ENCODE measurements at places on chromosomes 1 and 21.

DNA sequence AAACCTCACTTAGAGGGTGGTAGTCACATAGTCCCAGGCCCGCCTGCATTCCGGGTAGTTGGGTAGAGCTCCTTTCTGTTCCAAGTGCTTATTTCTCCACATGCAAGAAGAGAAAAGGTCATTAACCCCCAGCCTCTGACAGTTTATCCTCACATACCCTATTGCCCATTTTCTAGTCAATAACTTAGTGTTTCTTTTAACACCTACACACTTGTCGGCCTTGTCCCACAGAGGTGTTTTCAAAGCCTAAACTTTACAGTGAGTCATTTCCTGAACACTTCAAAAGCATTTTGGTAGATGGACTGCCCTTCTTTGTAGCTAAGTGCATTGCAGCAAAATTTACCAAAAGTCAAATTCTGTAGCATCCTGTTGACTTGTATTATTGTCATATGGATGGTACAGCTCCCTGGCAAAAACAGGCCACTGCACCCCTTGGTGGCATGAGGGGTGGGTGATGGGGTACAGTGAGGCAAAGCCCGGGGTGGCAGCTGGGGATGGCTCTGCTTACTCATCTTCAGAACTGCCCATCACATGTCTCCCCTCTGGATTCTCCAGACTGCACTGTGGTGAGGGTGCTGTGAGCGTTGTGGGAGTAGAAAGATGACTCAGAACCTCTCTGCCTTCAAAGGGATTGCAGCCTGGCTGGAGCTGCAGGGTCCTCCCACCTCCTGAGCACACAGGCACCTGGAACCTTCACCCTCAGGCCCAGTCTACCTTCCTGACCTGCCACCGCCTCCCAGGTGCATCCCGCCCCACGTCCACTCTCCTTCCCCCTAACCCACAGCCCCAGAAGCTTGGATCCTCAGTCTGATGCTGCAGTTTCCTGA, 45.8 kb upstream of the DMRTB1 start:
- DNase-seq: peak; percentile 40

DNA sequence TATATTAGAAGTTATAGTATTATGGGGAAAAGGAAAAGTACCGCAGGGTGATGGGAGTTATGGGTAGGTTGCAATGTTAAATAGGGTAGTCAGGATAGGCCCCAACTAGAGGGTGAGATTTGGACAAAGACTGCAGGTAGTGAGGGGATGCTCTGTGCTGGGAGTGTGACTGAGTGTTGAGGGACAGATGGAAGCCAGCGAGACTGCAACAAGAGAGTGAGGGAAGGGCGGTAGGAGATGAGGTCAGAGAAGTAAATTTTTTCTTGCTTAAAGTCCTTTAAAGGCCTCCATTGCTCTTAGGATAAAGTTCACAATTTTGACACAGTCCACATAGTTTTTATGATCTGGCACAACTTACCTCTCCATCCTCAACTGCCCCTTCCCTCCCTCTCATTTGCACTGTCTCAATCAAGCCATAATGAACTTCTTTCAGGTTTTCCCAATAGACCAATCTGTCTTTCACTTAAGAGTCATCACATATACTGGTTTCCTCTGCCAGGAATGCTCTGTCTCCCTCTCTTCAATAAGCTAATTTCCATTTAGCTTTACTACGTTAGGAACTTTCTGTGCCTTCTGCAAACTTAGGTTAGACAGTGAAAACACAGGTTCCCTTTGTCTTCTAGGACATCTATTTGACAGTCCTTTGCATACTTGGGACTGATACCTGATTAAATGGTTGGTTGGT, 237.7 kb upstream of the CACYBP start:
- DNase-seq: no peak

- no peak for DNase-seq
Measured at GRCh38 chr1:22955146-22955545, 17.5 kb downstream of the LACTBL1 start.

DNA sequence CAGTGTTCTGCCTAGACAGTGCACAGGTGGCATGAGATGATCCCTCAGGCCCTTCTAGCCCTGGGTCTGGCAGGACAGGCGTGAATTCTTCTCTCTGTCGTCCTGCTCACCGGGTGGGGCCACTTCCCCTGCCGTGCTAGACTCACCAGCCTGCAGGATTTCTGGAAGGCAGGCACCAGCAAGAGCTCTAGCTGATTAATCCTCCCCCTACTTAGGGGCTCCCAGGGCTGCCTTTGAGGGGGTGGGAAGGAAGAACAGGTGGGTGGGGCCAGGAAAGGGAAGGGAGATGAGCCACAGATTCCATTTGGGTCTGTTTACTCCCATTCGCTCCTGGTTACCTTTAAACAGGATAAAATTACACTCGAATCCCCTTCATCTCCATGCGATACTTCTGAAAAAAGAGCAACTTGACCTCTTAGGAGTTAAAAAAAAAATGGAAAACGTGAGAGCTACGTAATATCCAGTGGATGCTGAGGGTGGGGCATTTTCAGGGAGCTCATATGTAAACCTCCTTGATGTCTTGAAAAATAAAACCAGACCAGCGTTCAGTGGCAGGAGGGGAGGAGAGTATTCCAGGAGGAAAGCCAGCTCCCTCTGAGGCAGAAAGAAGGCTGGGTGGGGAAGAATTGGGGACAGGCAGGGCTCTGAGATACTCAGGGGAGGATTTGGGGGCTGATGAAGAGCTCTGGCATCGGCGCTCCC, 665.5 kb downstream of the PTPRU start:
- DNase-seq: no peak

- no peak for DNase-seq
Measured at GRCh38 chr1:220680085-220680687, 10.0 kb upstream of the C1orf115 start.

GRCh38 chr1:203408486-203409481, 57.9 kb upstream of the FMOD start:
- DNase-seq: peak; percentile 41

- DNase-seq: peak; percentile 80
Measured at GRCh38 chr1:173267453-173267945, 60.4 kb upstream of the TNFSF4 start.

DNA sequence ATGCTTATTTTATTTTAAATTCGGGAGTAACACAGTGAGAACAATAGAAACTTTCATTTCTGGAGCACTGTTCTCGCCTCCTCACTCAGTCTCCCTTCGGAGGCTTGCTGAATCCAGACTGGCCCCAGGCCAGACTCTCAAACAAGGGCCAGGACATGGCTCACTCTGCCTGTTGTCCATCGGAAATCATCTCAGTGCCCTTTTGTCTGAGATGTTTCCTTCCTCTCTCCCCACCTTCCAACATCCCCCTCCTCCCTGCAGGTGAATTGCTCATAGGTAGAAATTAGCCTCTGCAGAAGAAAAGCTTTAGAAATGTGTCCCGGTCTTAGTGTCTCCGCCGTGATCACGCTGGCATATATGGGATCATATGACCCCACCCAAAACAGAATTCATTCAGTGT, 55.2 kb downstream of the ERG start:
- no peak for DNase-seq

DNA sequence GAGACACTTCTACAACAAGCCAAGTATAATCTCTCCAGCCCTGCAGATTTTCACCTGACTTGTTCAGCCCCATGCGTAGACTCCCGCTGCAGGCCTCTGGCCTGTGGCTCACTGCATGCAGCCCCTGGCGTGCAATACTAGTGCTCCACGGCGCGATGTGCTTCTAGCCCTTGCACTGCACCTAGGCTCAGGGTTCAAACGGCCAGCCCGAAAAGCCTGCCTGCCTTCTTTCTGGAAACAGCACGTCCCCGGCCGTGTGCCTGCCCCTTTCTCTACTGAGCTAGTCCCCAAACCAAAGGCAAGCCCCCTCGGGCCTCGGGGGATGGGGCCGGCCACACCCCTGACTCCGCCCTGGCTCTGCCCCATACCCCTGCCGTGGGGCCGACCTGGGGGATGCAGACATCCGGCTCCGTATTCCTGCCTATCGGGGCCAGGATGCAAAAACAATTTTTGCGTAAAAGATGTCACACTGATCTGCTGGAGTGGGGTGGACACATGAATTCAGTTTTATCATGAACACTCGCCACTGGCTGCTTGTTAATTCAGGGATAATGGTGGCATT, 26.3 kb upstream of the TRAPPC10 start:
- DNase-seq: no peak

GRCh38 chr1:93827633-93828366, 51.2 kb downstream of the DNTTIP2 start:
- no peak for DNase-seq

- no peak for DNase-seq
Measured at GRCh38 chr21:34648739-34649297, 20.0 kb upstream of the CLIC6 start.

DNA sequence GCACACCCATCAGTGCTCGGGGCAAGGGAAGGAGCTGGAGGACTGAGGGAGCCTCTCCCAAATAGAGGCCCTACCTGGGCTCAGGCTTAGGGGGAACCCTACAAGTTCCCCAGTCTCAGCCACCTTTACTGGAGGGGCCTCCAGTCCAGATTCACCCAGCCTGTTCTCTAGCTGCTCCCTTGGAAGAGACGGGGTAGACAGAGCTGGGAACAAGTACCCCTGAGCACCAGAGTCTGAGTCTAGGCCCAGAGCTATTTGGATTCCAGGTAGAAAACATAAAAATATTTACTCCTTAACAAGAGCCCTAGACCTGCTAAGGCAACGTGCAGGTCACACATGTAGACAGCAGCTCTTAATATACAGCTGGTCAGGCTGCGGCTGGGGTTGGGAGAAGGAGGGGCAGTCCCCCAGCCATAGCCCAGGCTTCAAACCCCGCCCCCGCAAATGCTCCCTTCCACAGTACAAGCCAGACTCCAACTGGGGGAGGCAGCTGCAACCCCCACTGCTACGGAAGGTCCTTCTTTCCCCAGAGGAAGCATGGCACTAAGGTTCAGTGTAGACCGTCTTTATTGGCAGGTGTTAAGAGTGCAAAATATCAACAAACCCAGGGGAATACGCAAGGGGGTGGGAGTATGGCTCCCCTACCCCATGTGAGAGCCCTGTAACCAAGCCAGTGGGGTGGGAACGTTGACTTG, 8.0 kb downstream of the TENT5B start:
- DNase-seq: no peak

DNA sequence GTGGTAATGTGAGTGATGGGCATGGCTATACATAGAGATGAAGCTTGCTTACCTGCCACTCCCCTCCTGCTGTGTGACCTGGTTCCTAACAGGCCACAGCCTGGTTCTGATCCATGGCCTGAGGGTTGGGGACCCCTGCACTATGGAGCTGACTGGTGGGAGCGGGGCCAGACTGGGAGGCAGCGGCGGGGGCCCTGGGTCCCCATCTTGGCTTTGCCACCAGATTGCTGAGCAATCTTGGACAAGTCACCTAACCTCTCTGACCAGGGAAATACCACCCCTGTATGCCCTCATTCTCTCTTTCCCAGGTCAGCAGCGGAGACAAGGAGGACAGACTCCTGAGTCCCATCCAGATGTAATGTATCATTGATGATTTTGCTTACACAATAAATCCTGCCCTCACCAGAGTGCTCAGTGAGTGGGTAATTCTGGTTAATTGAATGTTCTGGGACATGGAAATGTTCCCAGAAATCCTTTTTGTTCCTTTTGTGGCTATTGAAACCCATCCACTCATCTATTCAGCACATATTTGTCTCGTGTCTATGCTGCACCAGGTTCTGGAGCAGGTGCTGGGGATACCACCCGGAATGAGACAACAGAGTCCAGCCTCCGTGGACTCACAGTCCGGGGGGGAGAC, 4.1 kb upstream of the ARHGEF10L start:
- DNase-seq: no peak

GRCh38 chr21:19986396-19986795, 1011.8 kb upstream of the NCAM2 start:
- no peak for DNase-seq

GRCh38 chr1:12177999-12178441, 11.2 kb downstream of the TNFRSF1B start:
- peak; percentile 66 for DNase-seq

DNA sequence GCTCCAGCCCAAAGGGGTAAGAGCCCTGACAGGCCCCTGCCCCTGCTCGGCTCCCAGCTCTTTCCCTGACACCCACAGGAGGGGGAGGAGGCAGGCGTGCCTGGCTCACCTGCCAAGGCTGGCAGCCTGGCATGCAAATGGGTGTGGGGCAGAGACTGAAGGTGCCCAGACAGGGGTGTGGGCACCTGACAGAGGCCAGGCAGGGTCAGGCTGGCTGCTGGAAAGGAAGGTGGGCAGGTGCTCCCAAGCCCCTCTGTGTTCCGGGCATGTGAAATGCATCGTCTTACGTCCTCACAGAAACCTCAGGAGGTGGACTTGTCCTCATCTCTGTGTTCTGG, 19.4 kb upstream of the CASZ1 start:
- no peak for DNase-seq

GRCh38 chr1:239025997-239026694, 360.2 kb upstream of the CHRM3 start:
- DNase-seq: no peak

GRCh38 chr1:228513236-228513900, 26.2 kb downstream of the RNF187 start:
- DNase-seq: no peak

- peak; percentile 16 for DNase-seq
Measured at GRCh38 chr21:46569081-46569480, 35.8 kb downstream of the S100B start.

DNA sequence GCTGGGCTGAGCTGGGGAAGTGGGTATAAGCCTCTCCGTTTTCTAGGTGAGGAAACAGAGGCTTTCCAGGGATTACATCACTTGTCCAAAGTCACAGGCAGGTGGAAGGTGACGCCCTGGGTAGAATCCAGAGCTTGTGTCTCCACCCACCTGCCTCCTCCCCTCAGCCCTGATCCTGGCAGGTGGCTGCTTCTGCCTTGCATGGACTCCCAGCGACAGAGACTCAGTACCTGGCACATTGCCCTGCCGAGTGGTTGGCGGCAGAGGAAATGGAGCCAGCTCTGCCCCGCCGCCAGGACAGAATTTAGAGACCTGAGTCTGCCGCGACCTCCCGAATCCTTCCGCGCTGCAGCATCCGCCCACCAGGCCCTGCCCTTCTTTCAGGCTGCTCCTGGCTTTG, 2.1 kb downstream of the PLA2G2E start:
- no peak for DNase-seq

DNA sequence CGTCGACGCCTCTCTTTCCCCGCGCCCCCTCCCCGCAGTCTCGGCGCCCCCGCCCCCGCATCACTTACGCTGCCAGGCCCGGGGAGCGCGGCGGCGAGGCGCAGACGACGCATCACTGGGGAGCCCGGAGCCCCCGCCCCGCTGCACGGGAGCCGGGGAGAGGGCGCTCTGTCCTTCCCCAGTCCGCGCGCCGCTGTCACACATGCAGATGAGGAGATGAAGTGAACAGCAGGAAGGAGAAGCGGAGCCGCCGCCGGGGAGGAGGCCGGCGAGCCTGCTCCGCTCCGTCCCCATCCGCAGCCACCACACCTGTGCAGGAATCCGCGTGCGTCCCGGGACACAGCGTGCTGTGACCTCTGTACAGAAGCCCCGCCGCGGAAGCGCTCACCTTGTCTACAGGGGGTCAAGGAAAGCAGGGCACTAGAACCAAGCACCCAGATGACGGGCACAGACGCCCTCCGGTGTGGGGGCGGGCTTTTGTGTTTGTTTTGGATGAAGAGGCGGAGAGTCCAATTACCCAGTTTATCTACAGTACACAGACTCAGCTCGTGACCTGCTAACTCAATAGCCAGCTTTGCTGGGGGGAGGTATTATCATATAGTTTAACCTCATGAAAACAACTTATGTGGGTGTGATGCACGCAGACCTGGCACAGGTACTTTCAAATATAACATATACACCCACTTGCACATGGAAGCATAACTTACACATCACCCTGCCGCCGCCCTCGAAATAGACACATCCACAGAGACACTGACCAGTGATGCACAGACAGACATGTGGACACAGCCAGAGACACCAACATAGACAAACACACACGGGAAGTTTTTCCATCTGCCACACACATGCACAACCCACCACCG, 12.4 kb downstream of the KLHDC8A start:
- no peak for DNase-seq

- DNase-seq: no peak
Measured at GRCh38 chr1:81237473-81238089, 563.2 kb upstream of the ADGRL2 start.

Measured in AG09309 (cell line).